ENCODE measurements at places on chromosomes 12 and 14.

- H3K4me1 ChIP-seq: no peaks in the 10 kb centered on the region
- no peaks in the 10 kb centered on the region for H3K27me3 ChIP-seq
- H3K27ac ChIP-seq: no peak overlapping the region
- no peak for DNase-seq
- H3K36me3 ChIP-seq: no peaks in the 10 kb centered on the region
- H3K4me3 ChIP-seq: no peak overlapping the region
Measured at GRCh38 chr12:59646636-59647035, 50.8 kb downstream of the SLC16A7 start.

GRCh38 chr12:45893240-45893639 is 97.1 kb downstream of the SCAF11 start:
- DNase-seq: no peak
- peaks cover 9% of the 10 kb centered on the region for H3K36me3 ChIP-seq
- no peaks in the 10 kb centered on the region for H3K27me3 ChIP-seq
- no peak overlapping the region for H3K4me3 ChIP-seq
- H3K4me1 ChIP-seq: no peaks in the 10 kb centered on the region

- H3K27me3 ChIP-seq: peaks cover 5% of the 10 kb centered on the region
- H3K4me1 ChIP-seq: no peaks in the 10 kb centered on the region
- H3K36me3 ChIP-seq: no peaks in the 10 kb centered on the region
- H3K4me3 ChIP-seq: no peak overlapping the region
Measured at GRCh38 chr14:94748667-94749347, 21.1 kb downstream of the GSC start.

- no peaks in the 10 kb centered on the region for H3K4me1 ChIP-seq
- no peak overlapping the region for H3K27ac ChIP-seq
- no peak for DNase-seq
- H3K27me3 ChIP-seq: no peaks in the 10 kb centered on the region
Measured at GRCh38 chr12:91327131-91327530, 144.5 kb upstream of the DCN start.

DNA sequence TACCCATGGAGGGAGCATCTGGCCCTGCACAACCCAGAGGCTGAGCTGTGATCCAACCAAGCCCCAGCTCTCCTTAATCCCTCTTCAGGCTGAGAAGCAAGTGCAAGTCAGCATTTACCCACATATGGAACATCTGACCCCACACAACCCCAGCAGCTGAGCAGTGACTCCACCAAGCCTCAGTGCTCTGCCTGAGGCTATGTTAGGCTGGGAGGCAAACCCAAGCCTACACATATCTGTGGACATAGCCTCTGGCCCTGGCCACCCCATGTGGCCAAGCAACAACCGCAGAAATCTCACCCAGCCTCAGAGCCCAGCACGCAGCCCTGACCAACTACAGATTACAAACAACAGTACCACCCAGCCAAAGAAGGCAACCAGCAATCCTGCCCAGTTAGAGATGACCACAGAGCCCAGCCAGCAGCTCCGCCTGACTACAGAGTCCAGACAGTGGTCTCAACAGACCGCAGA is 142.8 kb downstream of the NUAK1 start:
- no peak overlapping the region for H3K4me3 ChIP-seq
- no peaks in the 10 kb centered on the region for H3K4me1 ChIP-seq
- no peak for DNase-seq
- peaks cover 9% of the 10 kb centered on the region for H3K27me3 ChIP-seq

DNA sequence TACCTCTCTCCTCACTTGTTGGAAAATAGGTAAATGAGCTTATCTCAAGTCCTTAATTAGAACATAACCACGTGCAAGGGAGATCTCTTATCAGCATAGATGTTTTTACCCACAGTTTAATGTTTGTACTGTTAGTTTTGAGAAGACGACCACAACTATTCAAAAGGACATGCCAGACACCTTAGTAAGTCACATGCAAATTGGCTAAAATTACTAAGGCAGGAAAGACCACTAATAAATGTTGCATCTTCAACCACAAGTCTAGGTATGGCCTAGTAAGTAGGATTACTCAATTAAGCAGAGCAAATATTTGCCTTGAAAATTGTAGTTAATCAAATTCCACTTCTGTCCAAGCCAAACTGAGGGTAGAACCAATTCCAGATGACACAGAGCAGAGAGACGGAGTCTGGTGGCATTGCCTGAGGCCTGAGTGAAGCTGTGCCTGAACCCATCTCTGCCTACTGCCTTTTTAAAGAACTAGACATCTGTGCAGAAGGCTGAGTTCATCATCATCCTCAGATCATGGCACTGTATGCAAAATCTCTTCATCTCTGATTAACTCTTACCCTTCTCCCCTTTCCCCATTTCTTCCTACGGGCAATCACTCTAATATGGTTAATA is 29.7 kb upstream of the CHST11 start:
- H3K36me3 ChIP-seq: no peaks in the 10 kb centered on the region
- H3K4me1 ChIP-seq: no peaks in the 10 kb centered on the region
- no peak overlapping the region for H3K4me3 ChIP-seq

DNA sequence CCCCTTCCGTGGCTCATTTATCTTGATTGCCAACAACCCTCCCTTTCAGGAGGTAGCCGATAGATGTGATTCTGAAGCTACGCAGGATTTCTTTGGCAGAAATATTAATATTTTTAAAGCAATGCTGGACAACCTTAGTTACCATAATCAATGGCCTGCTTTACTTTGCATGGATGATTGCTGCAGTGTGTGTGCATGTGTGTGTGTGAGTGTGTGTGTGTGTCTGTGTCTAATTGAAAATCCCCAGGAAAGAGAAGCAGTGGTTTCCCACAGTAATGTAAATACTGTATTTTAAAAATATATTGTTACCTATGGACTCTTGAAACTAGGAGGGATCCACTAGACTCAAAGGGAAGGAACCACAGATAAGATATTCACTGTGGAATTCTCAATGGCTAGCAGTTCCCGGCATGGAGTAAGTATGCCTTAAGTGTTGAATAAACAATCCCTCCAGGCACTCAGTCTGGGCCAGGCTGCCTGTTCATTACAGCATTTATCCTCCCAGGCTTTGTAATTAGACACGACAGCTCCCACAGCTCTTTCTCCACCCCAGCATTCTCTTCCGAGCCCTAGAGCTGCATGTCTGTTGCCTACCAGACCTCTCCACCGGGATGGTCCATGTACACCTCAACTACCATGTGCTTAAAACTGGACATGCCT is 22.5 kb upstream of the C14orf132 start:
- no peaks in the 10 kb centered on the region for H3K27me3 ChIP-seq
- no peak overlapping the region for H3K27ac ChIP-seq
- H3K36me3 ChIP-seq: no peaks in the 10 kb centered on the region
- H3K4me3 ChIP-seq: no peak overlapping the region
- H3K4me1 ChIP-seq: no peaks in the 10 kb centered on the region

DNA sequence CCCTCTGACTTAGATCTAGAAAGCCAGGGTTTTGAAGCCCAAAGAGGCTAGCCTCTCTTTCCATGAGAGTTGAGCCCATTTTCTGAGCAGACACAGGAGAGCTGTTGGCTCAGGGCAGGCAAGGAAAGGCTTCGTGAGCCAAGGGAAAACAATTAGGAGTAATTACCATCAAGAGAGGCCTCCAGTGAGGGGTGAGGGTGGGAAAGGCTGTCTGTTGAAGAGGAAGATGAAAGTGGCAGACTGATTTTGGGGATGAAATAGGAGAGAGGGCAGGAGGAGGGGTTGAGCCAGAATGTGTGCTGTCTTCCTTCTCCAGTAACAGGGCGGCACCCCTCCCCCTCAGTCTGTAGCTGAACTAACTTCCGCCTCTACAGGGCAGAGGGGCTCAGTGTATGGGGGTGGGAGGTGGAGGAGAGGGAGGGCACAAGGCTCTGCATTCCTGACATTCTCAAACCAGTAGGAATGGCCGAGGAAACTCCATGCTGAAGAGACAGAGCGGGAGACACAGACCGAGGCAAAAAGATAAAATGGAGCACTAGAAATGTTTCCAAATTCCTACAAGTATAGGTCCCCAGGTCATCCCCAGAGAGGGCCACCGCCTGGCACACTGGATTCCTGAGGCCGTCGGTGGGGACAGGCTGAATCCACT is 33.1 kb upstream of the COL2A1 start:
- H3K4me3 ChIP-seq: no peak overlapping the region
- H3K36me3 ChIP-seq: no peaks in the 10 kb centered on the region
- peaks cover 3% of the 10 kb centered on the region for H3K4me1 ChIP-seq
- no peak overlapping the region for H3K27ac ChIP-seq
- no peak for DNase-seq

DNA sequence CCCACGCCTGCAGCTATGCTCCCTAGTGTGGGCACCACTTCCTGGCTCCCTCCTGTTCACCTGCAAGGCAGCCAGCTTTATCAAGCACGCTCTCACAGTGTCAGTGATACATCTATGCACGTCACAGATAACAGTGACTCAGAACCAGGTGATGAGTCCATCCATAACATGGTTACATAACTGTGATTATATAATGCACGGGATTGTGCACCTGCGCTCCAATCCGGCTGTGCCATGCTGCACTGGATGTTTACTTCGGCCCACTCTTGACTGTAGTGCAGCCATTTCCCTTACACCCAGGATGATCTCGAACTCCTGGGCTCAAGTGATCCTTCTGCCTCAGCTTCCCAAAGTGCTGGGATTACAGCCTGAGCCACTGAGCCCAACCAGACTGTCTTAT is 38.4 kb upstream of the CEP83 start:
- no peak overlapping the region for H3K4me3 ChIP-seq
- H3K27me3 ChIP-seq: no peaks in the 10 kb centered on the region
- peak; percentile 6 for DNase-seq
- no peaks in the 10 kb centered on the region for H3K36me3 ChIP-seq
- no peak overlapping the region for H3K27ac ChIP-seq

- no peaks in the 10 kb centered on the region for H3K36me3 ChIP-seq
- no peaks in the 10 kb centered on the region for H3K27me3 ChIP-seq
- H3K4me3 ChIP-seq: peak overlapping the region; percentile 36
- H3K4me1 ChIP-seq: no peaks in the 10 kb centered on the region
Measured at GRCh38 chr12:25052914-25053211, 104.0 kb upstream of the BCAT1 start.

DNA sequence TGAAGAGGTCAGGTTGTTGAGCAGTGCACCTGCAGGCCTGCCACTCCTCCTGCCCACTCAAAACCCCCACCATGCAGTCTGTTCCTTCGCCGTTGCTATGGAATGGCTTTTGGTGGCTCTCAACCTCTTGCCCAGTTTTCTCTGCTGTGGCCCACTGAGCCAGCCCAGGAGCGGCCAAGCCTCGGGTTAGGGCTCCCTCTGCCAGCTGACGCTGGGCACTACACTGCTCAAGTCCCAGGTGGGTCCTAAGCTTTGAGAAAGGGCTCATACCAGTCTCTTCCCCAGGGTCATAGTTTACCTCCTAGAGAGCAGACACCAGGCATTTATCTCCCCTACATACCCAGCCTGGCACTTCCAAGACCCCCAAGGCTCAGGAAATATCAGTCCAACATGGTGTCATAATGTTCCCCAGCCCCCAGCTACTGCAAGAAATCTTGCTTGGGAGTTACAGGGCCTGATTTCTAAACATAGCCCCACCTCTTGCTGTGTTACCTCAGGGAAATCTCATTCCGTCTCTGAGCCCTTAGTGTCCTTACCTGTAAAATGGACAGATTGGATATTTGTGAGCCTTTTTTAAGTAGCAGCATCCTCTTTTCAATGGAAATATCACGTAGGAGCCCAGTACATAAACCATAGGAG is 59.4 kb downstream of the TSPAN11 start:
- no peaks in the 10 kb centered on the region for H3K4me1 ChIP-seq
- peak; percentile 46 for DNase-seq
- H3K27me3 ChIP-seq: no peaks in the 10 kb centered on the region
- no peak overlapping the region for H3K27ac ChIP-seq

- H3K4me3 ChIP-seq: no peak overlapping the region
- H3K27me3 ChIP-seq: no peaks in the 10 kb centered on the region
- no peak overlapping the region for H3K27ac ChIP-seq
- no peaks in the 10 kb centered on the region for H3K36me3 ChIP-seq
- no peaks in the 10 kb centered on the region for H3K4me1 ChIP-seq
Measured at GRCh38 chr12:112852127-112852526, 54.6 kb upstream of the OAS1 start.

GRCh38 chr12:94507455-94507854 is 47.8 kb upstream of the CEP83 start:
- no peak overlapping the region for H3K4me3 ChIP-seq
- H3K36me3 ChIP-seq: no peaks in the 10 kb centered on the region
- no peak for DNase-seq
- H3K4me1 ChIP-seq: no peaks in the 10 kb centered on the region
